Lower lobe of right lung (tissue), 2 donors: ENCODE measurements at places on chromosomes 1 and 21. TPM values are rescaled to one million over a fixed set of nuclear protein-coding genes. Genes with fewer than 3 reads are reported as not detected.

DNA sequence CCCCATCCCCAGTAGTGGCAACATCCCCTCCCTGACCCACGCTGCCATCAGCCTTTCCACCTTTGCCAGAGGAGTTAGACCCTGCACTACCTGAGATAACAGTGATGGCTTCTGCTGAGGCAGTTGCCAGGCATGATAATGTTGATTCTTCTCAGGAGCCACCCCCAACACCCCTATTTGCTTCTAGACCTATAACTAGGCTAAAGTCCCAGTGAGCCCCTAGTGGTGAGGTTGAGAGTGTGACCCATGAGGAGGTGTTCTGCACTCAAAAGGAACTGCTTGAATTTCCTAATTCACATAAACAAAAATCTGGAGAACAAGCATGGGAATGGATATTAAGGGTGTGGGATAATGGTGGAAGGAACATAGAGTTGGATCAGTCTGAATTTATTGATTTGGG, 159.6 kb upstream of the COL11A1 start:
- no peaks in the 10 kb centered on the region for H3K27me3 ChIP-seq
- H3K4me1 ChIP-seq, result no peaks in the 10 kb centered on the region
- no peaks in the 10 kb centered on the region for H3K36me3 ChIP-seq
- no peak for DNase-seq

GRCh38 chr1:47677241-47677940, 239.5 kb downstream of the FOXD2 start:
- DNase-seq, result no peak
- no peaks in the 10 kb centered on the region for H3K4me1 ChIP-seq
- no peak overlapping the region for H3K4me3 ChIP-seq

DNA sequence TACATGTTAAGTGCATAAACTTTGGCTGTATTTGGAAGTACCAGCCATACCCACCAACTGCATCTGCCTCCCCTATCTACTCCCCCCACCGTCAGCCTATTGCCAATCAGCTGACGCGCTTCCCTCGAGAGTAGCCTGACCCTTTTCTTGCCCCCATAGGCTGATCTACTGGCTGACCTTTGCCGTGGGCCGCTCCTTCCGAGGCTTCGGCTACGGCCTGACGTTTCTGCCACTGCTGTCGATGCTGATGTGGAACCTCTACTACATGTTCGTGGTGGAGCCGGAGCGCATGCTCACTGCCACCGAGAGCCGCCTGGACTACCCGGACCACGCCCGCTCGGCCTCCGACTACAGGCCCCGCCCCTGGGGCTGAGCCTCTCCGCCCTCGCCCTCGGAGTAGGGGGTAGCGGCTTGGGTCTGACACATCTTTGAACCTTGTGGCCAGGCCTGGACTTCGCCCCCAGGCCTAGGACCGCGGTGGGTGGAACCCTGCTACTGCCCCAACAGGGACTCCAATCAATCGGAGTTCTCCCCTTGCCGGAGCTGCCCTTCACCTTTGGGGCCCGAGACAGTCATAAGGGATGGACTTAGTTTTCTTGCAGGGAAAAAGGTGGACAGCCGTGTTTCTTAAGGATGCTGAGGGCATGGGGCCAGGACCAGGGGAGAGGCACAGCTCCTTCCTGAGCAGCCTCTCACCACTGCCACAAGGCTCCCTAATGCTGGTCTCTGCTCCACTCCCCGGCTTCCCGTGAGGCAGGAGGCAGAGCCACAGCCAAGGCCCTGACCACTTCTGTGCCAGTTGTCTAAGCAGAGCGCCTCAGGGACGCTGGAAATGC, 4.0 kb downstream of the GLMP start:
- peak overlapping the region; percentile 49 for H3K4me3 ChIP-seq
- H3K27me3 ChIP-seq, result no peaks in the 10 kb centered on the region
- H3K36me3 ChIP-seq, result peaks cover 23% of the 10 kb centered on the region
- peak overlapping the region; percentile 58 for H3K27ac ChIP-seq
- H3K4me1 ChIP-seq, result peaks cover 22% of the 10 kb centered on the region
- DNase-seq, result peak; percentile 93

DNA sequence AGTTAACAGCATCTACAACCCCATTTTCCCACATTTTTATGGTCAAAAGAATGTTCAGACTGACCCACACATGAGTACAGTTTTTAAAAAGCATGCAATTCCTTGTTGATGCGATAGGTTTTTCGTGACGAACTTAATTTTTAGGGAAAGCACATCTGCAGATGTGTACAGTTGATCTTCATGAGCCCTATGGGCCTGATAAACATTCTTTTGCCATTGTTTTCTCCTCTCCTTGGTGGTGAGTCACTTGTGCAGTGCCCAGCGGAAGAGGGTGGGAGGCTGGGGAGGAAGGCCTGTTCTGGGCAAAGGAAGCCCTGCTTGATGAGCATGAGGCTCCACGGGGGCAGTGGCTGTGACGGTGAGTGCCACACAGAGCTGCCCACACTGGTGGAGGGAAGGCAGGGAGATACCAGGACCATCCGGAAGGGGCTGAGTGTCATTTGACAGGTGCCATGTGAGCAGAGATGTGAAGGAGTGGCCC, 5.3 kb downstream of the ARF1 start:
- peak overlapping the region; percentile 1 for H3K4me3 ChIP-seq
- no peaks in the 10 kb centered on the region for H3K27me3 ChIP-seq
- peak overlapping the region; percentile 98 for H3K27ac ChIP-seq
- H3K4me1 ChIP-seq, result peaks cover 90% of the 10 kb centered on the region

DNA sequence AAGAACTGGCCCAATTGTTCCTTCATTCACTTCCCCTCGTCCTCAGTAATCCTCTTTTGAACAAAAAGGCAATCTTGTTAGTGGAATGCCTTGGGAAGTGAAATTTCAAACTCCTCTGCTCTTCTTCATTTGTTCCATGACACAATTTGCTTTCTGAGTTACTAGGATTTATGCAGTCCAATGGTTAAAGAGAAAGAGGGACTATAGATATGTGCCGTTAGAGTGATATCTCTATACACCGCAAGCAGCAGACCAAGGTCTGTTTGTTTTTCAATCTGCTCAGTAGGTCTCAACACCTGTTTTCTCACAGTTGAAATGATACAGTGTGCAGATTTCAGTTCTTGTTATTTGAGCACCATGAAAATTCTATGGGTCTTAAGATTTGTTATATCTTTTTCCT, 244.0 kb downstream of the DNM3 start:
- H3K36me3 ChIP-seq, result no peaks in the 10 kb centered on the region
- no peak overlapping the region for H3K4me3 ChIP-seq
- H3K4me1 ChIP-seq, result no peaks in the 10 kb centered on the region
- DNase-seq, result no peak
- no peaks in the 10 kb centered on the region for H3K27me3 ChIP-seq

The ICOSLG gene
- total RNA-seq, result 11.6 TPM

GRCh38 chr1:183993132-183993531, 44.4 kb downstream of the COLGALT2 start:
- no peaks in the 10 kb centered on the region for H3K27me3 ChIP-seq
- H3K4me3 ChIP-seq, result no peak overlapping the region
- H3K36me3 ChIP-seq, result no peaks in the 10 kb centered on the region
- DNase-seq, result no peak
- no peak overlapping the region for H3K27ac ChIP-seq

GRCh38 chr1:162141281-162142054, 72.0 kb downstream of the NOS1AP start:
- no peak for DNase-seq
- H3K36me3 ChIP-seq, result no peaks in the 10 kb centered on the region
- no peaks in the 10 kb centered on the region for H3K27me3 ChIP-seq
- no peak overlapping the region for H3K4me3 ChIP-seq

GRCh38 chr21:26130249-26130881, 40.2 kb downstream of the APP start:
- H3K36me3 ChIP-seq, result no peaks in the 10 kb centered on the region
- H3K27ac ChIP-seq, result no peak overlapping the region
- no peaks in the 10 kb centered on the region for H3K27me3 ChIP-seq
- DNase-seq, result no peak
- H3K4me1 ChIP-seq, result peaks cover 20% of the 10 kb centered on the region
- no peak overlapping the region for H3K4me3 ChIP-seq
